ENCODE measurements at places on chromosomes 3 and 15. TPM values are rescaled to one million over a fixed set of nuclear protein-coding genes. Genes with fewer than 3 reads are reported as not detected.

DNA sequence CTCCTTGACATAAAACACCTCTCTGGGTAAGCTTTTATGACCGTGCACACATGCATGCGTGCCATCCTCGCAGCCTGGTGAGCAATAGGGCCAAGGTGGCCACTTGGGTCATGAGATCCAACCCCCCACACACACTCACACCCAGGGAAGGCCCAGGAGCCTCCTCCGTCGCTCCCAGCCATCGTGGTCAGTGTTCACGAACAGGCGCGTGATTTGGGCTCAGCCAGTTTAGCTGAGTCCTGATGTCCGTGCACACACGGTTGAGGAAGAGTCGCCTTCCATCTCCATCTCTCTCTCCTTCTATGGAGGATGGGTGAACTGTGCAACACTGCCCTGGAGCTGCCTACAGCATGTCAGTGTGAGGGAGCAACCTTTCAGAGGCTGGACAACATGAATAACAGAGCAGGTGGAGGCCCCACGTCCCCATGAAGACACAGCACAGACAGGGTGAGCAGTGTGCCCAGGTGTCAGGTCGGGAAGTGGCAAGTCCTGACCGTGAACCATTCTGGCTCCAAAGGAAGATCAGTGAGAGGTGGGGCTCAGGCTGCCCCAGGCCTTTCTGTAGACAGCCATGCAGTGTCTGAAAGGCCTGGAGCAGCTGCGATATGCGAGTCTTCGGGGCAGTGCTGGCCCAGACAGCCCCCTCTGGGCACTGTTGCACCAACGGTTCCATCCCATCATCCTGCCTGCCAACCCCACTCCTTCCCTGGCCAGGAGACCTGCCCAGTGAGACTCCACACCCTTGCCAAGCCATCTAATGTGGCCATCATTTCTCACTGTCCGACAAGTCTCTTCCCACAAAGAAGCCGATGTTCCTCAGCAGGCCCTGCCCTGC is 253.4 kb downstream of the OCA2 start:
- no peak overlapping the region for H3K27ac ChIP-seq
- no peaks in the 10 kb centered on the region for H3K36me3 ChIP-seq
- no peaks in the 10 kb centered on the region for H3K27me3 ChIP-seq
- H3K4me3 ChIP-seq = no peak overlapping the region

GRCh38 chr15:85792102-85792731 is 2.5 kb downstream of the KLHL25 start:
- no peaks in the 10 kb centered on the region for H3K36me3 ChIP-seq
- no peak for DNase-seq
- no peaks in the 10 kb centered on the region for H3K27me3 ChIP-seq
- H3K4me1 ChIP-seq = peaks cover 10% of the 10 kb centered on the region
- no peak overlapping the region for H3K4me3 ChIP-seq

GRCh38 chr3:139128803-139129202 is 84.1 kb upstream of the PRR23C start:
- H3K27me3 ChIP-seq = no peaks in the 10 kb centered on the region
- no peaks in the 10 kb centered on the region for H3K36me3 ChIP-seq
- H3K27ac ChIP-seq = peak overlapping the region; percentile 58
- DNase-seq = peak; percentile 91
- H3K4me1 ChIP-seq = peaks cover 24% of the 10 kb centered on the region

DNA sequence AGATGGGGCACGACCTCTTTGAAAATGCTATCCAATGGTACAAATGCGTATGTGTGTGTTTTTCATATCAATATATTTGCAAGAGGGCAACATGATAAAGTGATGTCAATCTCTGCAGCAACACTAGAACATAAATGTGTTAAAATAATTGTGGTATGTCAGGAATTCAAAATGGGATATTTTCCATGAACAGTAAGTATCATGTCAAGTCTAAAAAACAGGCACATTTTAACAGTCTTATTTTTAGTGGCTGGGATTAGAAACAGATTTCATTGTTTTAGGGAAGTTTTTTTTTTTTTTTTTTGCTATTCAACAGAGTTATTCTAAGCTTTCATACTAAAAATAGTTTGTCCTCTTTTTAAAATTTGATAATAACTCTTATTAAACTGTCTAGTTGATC is 209.8 kb downstream of the GAP43 start:
- no peaks in the 10 kb centered on the region for H3K36me3 ChIP-seq
- H3K27ac ChIP-seq = peak overlapping the region; percentile 2
- peaks cover 18% of the 10 kb centered on the region for H3K4me1 ChIP-seq
- peak; percentile 40 for DNase-seq

DNA sequence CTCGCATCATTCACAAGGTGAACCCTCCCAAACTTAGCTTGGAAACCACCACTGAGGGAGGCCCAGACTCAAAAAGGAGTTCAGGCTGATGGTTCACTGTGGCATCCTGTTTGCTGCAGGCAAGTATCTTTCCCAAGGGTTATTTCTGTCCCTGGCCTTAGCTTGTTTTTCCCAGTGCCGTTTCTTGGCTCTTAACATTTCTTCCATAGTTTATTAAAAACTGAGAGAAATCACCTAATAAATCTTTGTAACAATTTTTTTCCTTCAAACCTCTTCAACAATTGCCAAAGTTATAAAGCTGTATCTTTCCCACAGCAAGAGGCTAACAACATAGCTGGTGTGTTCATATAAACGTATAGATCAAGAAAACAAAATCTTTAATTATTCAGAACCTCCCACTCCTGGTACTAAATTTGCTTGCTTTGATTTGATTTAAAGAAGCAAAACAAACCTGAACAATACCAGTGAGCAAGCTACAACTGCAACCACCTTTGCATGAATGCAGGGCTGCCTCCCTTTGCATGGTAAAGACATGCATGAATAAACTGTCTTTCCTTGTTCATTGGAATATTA is 234.9 kb upstream of the STT3B start:
- H3K4me1 ChIP-seq = no peaks in the 10 kb centered on the region
- no peaks in the 10 kb centered on the region for H3K36me3 ChIP-seq
- no peaks in the 10 kb centered on the region for H3K27me3 ChIP-seq
- no peak for DNase-seq
- H3K27ac ChIP-seq = no peak overlapping the region

- no peaks in the 10 kb centered on the region for H3K4me1 ChIP-seq
- H3K27ac ChIP-seq = no peak overlapping the region
- peaks cover 19% of the 10 kb centered on the region for H3K27me3 ChIP-seq
- no peak for DNase-seq
Observed at GRCh38 chr15:66212563-66212921, 41.0 kb downstream of the MEGF11 start.

DNA sequence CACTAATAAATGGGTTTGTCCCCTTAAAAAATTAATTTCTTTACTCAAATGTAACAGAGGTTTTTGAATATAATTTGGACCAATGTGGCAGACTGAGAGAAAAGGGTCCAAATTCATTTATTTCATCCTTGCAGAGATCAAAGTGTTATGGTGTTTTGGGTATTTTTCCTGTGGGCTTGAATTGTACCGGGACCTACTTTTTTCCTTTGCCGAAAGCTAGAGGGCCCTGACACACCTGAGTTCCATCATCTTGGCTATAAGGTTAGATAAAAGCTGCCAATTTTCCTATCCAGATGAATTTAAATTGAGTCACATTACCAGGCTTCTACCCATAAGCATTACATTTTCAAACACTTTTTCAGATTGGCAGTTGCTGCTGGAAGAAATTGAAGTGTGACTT is 908 bp downstream of the CCNB2 start:
- peaks cover 12% of the 10 kb centered on the region for H3K4me1 ChIP-seq
- no peak for DNase-seq
- H3K4me3 ChIP-seq = peak overlapping the region; percentile 80
- H3K27me3 ChIP-seq = no peaks in the 10 kb centered on the region
- no peaks in the 10 kb centered on the region for H3K36me3 ChIP-seq

DNA sequence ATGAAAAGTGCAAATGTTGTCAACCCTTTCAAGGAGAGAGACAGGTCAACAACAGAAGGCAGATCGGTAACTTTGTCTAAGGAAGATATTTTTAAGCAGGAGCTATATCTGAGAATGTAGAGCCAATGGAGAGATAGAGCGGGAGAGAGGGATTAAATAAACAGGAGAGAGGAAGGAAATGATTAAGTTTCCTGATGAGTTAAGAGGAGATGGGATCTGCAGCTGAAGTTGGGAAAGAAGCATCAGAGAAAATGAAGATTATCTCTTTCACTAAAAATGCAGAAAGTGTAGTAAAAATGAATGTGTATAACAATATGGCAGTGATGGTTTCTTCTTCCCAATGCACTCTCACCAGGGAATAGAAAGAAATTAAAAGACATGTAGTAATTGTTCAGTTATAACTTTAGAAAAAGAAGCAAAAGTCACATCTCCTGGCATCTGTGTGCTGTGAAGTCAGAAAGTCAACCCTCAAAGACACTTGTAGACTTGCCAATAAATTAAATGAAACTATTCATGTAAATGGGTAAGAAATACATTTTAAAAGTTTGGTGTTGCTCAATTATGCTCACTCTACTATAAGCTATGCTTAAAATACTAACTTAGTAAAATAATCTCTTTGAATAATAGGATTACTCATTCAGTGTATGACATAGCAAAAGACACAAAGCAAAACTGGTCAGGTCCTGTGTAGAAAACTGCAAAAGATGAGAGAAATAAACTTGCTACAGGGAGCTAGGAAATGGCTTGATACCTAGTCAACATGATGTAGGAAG is 264.6 kb downstream of the ZIC4 start:
- no peak overlapping the region for H3K4me3 ChIP-seq
- DNase-seq = peak; percentile 26
- no peaks in the 10 kb centered on the region for H3K27me3 ChIP-seq
- no peak overlapping the region for H3K27ac ChIP-seq
- no peaks in the 10 kb centered on the region for H3K36me3 ChIP-seq

- no peak overlapping the region for H3K4me3 ChIP-seq
- H3K4me1 ChIP-seq = peaks cover 18% of the 10 kb centered on the region
- DNase-seq = no peak
- H3K36me3 ChIP-seq = peaks cover 48% of the 10 kb centered on the region
- no peak overlapping the region for H3K27ac ChIP-seq
Observed at GRCh38 chr3:71048948-71049347, 534.6 kb downstream of the FOXP1 start.

GRCh38 chr3:72538070-72538745 is 310.0 kb downstream of the SHQ1 start:
- H3K4me3 ChIP-seq = no peak overlapping the region
- H3K4me1 ChIP-seq = no peaks in the 10 kb centered on the region
- H3K36me3 ChIP-seq = no peaks in the 10 kb centered on the region
- DNase-seq = no peak
- H3K27ac ChIP-seq = no peak overlapping the region

- H3K36me3 ChIP-seq = no peaks in the 10 kb centered on the region
- H3K4me1 ChIP-seq = peaks cover 11% of the 10 kb centered on the region
- H3K27me3 ChIP-seq = no peaks in the 10 kb centered on the region
- H3K27ac ChIP-seq = no peak overlapping the region
Observed at GRCh38 chr3:18111796-18112232, 313.3 kb downstream of the SATB1 start.

DNA sequence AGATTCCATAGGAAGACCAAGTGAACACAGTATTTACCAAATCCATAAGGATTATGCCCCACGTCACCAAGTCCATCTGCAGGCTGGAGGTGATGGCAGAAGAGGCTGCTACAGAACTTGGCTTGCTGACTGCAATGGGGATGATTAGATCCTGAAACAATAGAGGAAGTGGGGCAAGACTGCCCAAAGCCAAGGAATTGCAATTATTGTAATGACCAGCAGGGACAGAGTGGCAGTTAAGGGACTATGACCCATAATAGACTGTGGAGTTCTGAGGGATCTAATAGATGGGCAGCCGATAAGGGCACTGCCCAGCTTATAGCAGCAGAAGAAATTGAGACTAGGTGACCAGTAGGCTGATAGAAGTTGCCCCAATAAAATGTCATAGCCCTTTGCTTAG is 108.4 kb downstream of the MINAR1 start:
- no peaks in the 10 kb centered on the region for H3K4me1 ChIP-seq
- peak; percentile 4 for DNase-seq
- no peaks in the 10 kb centered on the region for H3K27me3 ChIP-seq

GRCh38 chr15:92336419-92336987 is 57.2 kb upstream of the ST8SIA2 start:
- H3K36me3 ChIP-seq = no peaks in the 10 kb centered on the region
- H3K4me3 ChIP-seq = no peak overlapping the region
- H3K4me1 ChIP-seq = no peaks in the 10 kb centered on the region
- H3K27me3 ChIP-seq = no peaks in the 10 kb centered on the region
- no peak overlapping the region for H3K27ac ChIP-seq

GRCh38 chr15:38610748-38611147 is 46.1 kb upstream of the RASGRP1 start:
- DNase-seq = no peak
- H3K4me3 ChIP-seq = no peak overlapping the region
- no peak overlapping the region for H3K27ac ChIP-seq
- no peaks in the 10 kb centered on the region for H3K4me1 ChIP-seq

GRCh38 chr3:123755501-123755900 is 128.6 kb downstream of the MYLK start:
- H3K27me3 ChIP-seq = no peaks in the 10 kb centered on the region
- DNase-seq = peak; percentile 43
- H3K36me3 ChIP-seq = no peaks in the 10 kb centered on the region
- no peak overlapping the region for H3K27ac ChIP-seq

Gene CALML4
- 0.54 TPM for polyA plus RNA-seq

Gene TGM5
- not detected for polyA plus RNA-seq

Gene STAC
- polyA plus RNA-seq = 8.3 TPM

Gene GNB4
- polyA plus RNA-seq = 47.3 TPM

Gene TLNRD1
- polyA plus RNA-seq = 2.8 TPM

Gene CISH
- 1.6 TPM for polyA plus RNA-seq
